ENCODE measurements at places on chromosomes 7 and 10. TPM values are rescaled to one million over a fixed set of nuclear protein-coding genes. Genes with fewer than 3 reads are reported as not detected.

AZGP1 gene
- total RNA-seq, result 823 TPM

NXPH1 gene
- total RNA-seq, result not detected

CEP41 gene
- 4.7 TPM for total RNA-seq

DNA sequence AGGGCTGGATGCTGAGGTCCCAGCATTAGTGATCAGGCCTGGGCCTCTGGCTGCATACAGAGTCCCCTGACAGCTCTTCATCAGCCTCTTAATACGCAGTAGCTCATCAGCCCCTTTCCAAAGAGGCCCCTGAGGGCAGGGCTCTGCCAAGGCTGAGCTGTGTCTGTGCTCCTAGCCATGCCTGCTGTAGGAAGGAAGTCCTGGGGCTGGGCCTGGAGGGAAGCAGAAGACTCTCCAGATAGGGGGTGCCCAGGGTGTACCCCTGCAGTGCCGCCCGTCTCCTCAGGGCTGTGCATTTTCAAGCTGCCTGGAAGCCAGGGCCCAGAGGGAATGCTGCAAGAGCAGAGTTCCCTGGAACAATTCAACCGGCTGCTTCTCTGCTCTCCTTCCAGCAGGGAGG is 7.3 kb upstream of the RET start:
- H3K4me3 ChIP-seq, result no peak overlapping the region
- no peak overlapping the region for H3K27ac ChIP-seq
- no peaks in the 10 kb centered on the region for H3K36me3 ChIP-seq
- no peak for DNase-seq
- no peaks in the 10 kb centered on the region for H3K4me1 ChIP-seq

TCAF1 gene
- 44.2 TPM for total RNA-seq
